Substantia nigra (tissue), 51 donors: ENCODE measurements at places on chromosomes 12 and 14.

DNA sequence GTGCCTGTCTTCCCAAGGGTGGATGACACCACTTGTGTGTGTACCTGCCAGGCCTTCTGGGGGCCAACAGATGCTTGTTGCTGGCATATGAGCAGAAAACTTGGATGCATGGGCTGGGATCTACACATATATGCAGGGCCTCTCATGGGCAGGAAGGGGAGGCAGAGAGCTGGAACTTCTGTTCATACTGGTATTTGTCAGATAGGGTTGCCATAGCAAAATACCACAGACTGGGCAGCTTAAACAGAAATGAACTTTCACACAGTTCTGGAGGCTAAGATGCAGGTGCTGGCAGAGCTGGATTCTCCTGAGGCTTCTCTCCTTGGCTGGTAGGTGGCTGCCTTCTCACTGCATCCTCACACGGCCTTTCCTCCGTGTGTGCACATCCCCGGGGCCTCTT lies 121.8 kb downstream of the SUDS3 start:
- DNase-seq, result no peak

DNA sequence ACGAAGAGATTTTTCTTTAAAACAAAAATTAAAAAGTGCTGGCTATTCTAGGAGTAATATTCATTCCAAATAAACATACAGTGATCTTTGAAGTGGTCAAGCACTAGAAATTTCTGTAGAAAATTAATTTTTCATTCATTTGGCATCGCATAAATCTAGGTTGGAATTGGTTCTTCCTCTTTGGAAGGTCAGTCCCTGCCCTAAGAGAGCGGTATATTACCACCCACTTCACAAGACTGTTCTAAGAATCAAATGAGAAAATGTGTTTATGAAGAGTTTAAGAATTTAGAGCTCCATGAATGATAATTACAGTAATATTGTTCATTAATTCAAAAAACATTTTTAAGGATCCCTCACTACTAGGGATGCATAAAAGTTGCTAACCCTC lies 444 bp upstream of the GEMIN2 start:
- no peak for DNase-seq

DNA sequence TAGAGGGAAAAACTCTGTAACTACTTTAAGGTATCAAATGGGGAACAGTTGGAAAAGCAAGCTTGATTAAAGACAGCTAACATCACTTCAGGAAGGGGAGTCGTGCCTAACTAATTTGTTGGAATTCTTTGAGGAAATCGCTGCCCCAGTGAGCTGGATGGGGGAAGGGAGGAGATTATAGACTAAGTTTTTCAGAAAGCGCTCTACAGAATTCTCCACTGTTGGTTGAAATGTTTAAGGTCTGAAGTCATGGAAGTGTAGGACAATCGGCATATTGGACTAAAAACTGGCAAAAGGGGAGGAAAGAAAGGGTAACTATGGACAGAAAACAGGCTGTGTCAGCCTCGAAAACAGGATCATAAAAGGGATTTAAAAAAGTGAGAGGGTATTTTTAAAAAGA lies 229.9 kb upstream of the HMGA2 start:
- DNase-seq, result no peak

DNA sequence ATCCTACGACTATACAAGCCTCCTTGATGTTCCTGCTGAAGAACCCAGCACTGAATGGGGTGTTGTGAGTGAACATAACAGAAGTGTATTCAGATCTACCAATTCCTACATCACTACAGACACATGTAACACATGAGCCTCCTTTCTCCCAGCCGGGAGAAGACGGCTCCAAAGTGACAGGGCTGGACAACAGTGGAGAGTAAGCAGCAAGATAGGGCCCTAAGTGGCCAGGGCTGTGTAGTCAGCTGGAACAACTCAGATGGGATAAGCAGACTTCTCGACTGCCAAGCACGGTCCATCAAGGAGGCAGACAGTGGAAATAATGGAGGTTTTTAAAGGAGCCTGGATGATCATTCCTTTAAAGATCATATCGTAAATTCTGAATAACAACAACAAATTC lies 73.5 kb downstream of the TTC7B start:
- no peak for DNase-seq

DNA sequence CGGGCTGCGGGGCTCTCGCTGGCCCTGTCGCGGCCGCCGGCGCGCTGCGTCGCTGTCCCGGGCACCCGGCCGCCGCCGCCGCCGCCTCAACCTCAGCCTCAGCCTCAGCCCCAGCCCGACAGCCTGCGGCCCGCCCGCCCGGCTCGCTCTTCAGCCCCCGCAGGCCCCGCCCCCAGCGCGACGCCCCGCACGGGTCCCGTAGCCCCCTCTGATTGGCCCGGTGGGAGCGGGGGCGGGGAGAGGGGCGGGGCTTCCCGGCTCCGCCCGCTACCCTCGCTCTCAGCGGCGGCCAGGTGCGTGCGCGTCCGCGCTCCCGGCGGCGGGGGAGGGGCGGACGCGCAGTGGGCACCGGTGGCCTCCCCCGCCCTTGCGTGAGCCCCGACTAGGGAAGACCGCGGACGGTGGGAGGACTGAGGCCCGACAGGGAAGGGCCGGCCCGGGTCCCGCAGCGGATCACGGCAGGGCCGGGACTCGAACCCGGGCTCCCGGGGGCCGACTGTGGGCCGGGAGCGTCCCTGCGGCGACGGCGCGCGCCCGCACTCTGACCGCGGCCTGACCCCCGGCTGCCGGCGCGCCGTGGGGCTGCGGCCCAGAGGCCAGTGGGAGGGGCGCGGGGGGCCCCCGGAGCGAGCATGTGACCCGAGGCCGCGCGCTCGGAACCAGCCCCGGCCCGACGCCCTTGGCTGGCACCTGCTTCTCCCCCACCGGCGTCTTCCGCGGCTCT lies at the start of gene PPP1R13B:
Gene PPP1R13B (minus strand): TSS at position 125 of the 724 bp plus-strand sequence. CDS start 268 bp downstream, outside the sequence.
- peak; percentile 90 for DNase-seq

DNA sequence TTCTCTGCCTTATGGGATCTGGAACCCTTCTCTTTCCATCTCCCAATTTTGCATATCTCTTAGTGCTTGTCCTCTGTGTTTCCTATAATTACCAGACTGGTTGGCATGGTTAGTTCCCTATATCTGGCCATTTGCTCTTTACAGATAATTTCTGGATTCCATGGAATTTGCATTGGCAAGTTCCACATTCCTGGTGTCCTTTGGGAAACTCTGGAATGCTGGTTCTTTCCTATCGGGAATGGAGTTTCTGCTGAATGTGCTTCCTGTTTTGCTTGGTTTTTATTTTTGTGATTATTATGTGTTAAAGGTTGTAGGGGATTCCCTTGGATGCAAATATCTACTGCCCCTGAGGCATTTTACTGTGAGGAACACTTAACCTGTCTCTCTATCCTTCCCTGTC lies 193.0 kb upstream of the BTG1 start:
- no peak for DNase-seq

- no peak for DNase-seq
Observed at GRCh38 chr12:116745554-116745953, 7.4 kb downstream of the RNFT2 start.

GRCh38 chr14:29773990-29774389 lies 153.7 kb downstream of the PRKD1 start:
- DNase-seq, result no peak

GRCh38 chr12:54750-55535 lies 11.6 kb upstream of the IQSEC3 start:
- DNase-seq, result no peak

DNA sequence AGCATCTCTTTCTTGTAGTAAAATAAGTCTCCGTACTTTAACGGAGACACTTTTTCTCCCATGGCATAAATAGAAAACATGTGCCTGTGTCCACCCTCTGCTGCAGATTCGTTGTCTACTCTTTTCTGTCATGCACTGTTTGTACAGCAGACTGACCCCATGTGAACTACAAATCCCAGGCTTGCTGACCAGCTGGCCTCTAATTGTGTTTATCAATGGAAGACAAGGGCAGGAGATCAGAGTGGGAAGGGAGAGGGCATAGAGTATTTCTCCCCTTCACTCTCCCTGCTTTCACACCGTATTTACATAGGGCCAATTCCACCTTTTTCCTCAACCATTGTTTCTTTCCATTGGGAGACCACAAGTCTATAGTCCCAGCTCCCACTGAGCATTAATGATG lies 31.0 kb upstream of the TMTC2 start:
- DNase-seq, result no peak

DNA sequence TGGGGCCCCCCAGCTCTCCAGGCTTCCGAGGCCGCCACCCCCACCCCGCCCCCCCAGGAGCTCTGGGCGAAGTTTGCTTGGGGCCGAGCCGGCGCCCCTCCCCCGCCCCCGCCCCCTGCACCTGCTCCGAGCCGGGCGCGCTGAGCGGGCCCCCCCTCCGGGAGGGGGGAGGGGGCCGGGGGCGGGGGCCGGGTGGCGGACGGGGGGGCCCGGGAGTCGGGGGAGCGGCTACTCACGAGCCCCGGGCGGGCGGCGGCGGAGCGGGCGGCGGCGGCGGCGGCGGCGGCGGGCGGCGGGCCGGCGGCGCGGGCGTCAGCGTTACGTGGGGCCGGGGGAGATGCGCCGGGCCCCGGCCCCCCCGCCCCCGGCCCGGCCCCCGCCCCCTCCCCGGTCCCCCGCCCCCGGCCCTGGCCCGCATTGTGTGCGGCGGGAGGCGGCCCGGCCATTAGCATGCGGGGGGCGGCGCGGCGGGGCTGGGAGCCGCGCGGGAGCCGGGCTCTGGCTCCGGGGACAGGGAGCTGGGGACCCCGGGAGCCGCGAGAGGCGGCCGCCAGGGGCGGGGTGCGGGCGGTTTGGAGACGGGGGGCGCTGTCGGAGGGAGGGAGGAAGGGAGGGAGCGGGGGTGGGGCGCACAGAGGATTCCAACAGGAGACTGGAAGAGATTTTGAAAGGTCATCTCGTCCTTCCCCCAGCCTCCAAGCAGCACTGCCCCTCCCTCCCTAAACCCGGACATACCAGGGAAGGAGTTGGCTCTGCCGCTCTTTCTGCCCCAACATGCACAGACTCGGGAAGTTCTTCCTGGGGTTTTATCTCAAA lies at the start of gene ZNF219:
Gene ZNF219 (minus strand): TSS at position 580 of the 816 bp plus-strand sequence. CDS start 5,064 bp downstream, outside the sequence.
- DNase-seq, result peak; percentile 17

DNA sequence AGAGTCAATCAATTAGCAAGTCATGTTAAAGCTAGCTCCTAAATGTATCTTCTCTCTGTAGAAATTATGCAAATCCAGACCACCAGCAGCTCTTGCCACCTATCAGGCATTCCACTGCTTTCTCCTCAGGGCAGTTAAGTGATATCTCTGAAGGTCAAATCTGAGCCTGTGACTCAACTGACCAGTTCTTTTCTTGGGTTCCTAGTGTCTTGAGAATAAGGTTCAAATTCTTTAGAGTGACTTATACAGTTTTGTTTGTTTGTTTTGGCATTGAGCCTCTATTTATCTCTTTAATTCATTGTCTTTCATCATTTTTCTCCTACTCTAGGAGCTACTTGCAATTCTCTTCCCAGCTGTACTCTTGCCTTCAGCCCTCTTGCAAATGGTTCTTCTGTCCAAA lies 2.5 kb upstream of the LRIG3 start:
- DNase-seq, result no peak

DNA sequence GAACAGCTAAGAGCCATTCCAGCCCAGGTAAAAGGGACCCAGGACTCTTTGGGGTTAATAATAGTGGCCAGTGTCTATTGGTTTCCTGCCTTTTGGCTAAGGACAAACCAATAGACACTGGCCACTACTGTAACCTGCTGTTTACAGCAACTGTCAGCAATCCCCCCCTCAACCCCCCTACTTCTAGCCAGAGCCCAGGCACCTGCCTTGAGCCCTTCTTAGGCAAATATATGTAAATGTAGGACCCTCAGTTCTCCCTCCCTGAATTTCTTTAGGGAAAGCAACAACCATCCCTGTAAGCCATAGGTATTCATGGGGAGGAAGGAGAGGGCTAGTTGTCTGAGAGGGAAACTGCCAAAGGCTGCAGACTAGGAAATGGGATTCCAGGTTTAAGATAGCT lies 22.3 kb downstream of the HOXC4 start:
- DNase-seq, result no peak

GRCh38 chr14:53526200-53526599 lies 373.1 kb upstream of the DDHD1 start:
- no peak for DNase-seq

- DNase-seq, result no peak
Observed at GRCh38 chr12:79776111-79776510, 85.3 kb upstream of the PAWR start.

GRCh38 chr12:63420206-63420644 lies 248.1 kb downstream of the DPY19L2 start:
- DNase-seq, result no peak

DNA sequence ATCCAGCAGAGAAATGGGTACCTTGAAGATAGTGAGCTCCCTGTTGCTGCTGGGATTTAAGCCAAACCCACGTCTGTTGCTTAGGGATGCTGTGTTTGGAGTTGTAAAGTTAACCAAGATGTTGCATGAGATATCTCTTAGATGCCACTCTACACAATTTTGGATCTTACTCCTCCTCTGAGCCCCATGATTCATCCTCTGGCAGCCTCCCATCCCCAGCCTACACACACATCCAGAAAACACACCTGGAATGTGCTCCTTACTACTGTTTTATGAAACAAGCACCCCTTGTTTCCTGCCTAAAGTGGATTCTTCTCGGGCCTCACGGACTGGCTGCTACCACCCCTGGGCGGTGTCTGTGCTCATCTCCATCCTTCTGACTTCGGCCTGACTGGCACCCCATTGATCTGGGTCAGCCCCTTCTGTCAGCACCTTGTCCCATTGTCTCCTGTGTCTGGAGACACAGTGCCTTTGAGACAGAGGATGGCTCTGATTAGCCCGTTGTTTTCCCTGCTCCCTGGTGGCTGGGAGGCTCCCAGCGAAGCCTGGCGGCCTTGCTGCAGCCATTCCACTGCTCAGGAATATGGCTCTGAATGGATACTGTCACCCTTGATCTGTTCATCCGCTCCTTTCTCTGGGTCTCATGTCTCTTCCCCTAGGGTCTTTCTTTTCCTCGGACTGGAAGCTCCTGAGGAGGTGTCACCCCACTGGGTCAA lies 24.3 kb downstream of the TSPAN9 start:
- DNase-seq, result no peak

- no peak for DNase-seq
Observed at GRCh38 chr14:23646648-23647549, 10.7 kb downstream of the DHRS2 start.

- DNase-seq, result no peak
Observed at GRCh38 chr12:69173368-69173767, 66.0 kb upstream of the CPSF6 start.

GRCh38 chr12:117680312-117680711 lies 288.5 kb downstream of the KSR2 start:
- DNase-seq, result no peak

DNA sequence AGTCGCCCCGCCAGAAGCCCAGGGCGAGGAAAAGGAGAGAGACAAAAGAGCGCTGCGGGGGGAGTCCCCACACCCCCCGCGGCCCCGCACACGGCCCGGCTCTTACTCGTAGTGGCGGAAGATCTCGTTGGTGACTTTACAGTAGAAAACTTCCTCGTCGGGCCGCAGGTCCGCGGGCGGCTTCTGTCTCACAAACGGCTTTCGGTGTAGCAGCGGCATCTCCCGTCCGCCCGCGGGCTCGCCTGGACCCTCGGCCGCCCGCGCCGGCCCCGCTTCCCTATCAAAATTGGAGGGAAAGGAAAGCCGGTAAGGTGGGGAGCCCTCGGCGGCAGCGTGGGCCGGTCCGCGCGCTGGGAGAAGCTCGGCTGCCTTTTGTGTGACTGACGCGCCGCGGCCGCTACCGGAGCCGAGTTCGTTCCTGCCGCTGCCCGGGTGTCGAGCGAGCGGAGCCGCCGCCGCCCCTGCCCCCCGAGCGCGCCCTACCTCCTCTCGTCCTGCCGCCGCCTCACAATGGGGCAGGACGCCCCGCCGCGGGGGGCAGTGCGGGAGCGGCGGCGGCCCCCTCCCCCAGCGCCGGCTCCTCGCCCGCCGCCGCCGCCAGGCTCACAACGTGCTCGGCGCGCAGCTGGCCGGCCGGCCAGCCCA lies 652 bp downstream of the BAZ1A start:
- DNase-seq, result peak; percentile 20
